Left lobe of liver (tissue), 2 donors: ENCODE measurements at places on chromosomes 1 and 21. TPM values are rescaled to one million over a fixed set of nuclear protein-coding genes. Genes with fewer than 3 reads are reported as not detected.

MNDA gene
- total RNA-seq, result 0.53 TPM

OPTC gene
- total RNA-seq, result not detected

OR2L13 gene
- not detected for total RNA-seq

FGR gene
- total RNA-seq, result 3.0 TPM

BNIPL gene
- total RNA-seq, result 1.6 TPM

GRCh38 chr1:42430286-42431135 lies 25.3 kb downstream of the ZMYND12 start:
- no peak for DNase-seq

ACKR1 gene
- total RNA-seq, result 0.43 TPM

DNA sequence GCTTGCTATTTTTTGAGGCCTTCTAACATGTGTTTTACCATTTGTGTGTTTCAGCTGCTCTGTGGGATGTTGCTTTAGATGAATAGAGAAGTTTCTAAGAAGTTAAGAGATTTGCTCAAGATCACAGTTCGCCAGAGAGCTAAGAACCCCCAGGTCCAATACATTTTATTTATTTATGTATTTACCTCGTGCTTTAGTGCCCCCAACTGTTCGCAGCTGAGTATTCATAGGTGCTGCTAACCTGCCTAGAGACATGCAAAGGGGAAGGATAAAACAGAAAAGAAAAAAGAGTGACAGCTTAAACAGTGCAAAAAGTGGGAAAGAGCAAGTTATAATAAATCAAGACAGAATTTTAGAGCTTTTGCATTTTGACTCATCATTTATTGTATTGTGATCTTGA lies 31.1 kb downstream of the NFYC start:
- DNase-seq, result no peak
